ENCODE measurements at places on chromosomes 3 and 15. TPM values are rescaled to one million over a fixed set of nuclear protein-coding genes. Genes with fewer than 3 reads are reported as not detected.

TAGLN3 gene
- 0.34 TPM for total RNA-seq

RASGRP1 gene
- 1.2 TPM for total RNA-seq

LRRK1 gene
- total RNA-seq = 9.0 TPM

GOLGA8M gene
- total RNA-seq = 1.8 TPM

SCN11A gene
- 0.12 TPM for total RNA-seq
